ENCODE measurements at places on chromosomes 6 and 20.

DNA sequence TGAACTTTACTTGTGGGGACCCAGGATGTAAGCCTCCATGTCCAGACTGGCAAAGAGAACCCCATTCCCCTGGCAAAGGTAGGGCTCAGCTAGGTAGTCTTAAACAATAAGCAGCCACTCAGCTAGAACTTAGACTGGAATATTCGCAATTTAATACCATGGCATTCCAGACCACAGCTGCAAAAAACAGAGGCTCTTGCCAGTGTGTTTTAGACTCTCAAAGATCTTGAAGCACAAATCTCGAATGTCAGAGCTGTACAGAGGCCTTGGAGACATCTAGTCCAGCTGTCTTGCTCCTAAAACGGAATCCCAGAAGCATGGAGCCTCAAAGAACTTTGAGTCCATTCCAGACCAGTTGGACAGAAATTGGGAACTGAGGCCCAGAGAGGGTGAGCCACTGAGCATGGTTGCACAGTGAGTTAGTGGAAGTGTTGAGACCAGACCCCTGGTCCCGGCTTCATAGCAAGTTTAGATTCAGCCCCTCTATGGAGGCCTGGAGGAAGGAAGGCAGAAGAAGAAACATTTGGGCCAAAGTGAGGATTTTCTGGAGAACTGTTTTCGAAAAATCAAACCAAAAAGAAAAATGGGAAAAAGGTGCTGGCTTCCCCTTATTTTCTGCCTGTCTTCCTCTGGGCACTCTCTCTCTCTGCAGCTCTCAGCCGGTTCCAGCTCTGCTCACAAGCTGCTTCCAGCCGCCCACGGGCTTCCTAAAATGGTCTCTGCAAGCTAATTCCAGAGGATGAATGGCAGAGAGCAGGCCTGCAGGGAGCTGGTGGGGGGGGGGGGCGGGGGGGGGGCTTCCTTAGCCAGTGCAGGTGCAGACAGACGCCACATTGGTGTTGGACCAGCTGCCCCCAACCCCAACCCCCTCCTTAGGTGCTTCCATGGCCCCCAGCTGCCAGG is 32.4 kb downstream of the AAR2 start:
- no peak for DNase-seq

GRCh38 chr20:23039136-23039875 is 4.2 kb downstream of the SSTR4 start:
- no peak for DNase-seq

DNA sequence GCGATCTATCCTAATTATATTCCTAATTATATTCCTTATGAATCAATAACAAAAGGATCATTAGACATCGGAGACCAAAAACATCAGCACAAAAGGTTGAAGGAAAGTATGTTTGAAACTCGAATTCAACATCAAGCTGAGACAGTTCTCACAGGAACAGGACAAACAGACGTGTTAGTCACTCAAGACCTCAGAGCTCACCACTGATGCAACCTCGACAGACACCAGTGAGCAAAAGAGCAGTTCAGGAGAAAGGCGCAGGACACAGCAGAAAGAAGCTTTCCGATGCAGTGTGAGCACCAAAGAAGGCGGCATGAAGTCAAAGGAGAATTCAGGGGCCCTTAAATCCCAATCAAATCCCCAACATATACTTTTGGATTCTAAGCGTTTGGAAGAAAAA is 6.3 kb upstream of the RAMACL start:
- no peak for DNase-seq

DNA sequence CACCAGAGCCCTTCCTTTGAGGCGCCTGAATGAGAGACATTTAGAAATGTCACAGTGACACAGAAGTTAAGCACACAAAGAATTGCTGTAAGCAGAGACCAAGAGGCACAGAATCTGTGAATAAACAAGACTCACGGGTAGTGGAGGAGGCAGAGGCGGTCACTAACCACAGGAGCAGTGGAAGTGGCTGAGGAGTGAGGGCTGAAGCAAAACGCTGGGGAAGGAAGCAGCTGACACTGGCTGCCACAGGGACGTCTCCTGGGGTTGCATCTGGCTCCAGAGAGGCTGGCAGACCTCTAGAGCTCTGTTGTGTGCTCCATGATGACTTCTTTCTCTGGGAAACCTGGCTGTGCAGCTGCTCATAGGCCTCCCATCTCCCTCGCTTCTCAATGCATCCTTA is 65.0 kb upstream of the SLC2A12 start:
- no peak for DNase-seq

DNA sequence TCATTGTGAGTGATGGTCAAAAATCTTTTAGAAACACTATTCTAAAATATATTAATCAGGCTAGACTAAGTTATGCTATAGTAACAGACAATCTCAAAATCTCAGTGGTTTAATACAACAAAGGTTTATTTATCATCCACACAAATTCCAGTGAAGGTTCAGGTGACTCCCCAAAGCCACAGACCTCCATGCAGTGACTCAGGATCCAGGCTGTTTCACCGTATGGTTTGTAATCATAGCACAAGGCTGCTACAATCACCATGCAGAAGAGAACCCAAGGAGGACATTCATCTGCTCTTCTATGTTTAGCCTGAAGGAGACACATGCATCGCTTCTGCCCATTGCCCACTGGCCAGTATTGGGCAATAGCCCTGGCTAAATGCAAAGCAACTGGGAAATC is 46.2 kb downstream of the BFSP1 start:
- no peak for DNase-seq

DNA sequence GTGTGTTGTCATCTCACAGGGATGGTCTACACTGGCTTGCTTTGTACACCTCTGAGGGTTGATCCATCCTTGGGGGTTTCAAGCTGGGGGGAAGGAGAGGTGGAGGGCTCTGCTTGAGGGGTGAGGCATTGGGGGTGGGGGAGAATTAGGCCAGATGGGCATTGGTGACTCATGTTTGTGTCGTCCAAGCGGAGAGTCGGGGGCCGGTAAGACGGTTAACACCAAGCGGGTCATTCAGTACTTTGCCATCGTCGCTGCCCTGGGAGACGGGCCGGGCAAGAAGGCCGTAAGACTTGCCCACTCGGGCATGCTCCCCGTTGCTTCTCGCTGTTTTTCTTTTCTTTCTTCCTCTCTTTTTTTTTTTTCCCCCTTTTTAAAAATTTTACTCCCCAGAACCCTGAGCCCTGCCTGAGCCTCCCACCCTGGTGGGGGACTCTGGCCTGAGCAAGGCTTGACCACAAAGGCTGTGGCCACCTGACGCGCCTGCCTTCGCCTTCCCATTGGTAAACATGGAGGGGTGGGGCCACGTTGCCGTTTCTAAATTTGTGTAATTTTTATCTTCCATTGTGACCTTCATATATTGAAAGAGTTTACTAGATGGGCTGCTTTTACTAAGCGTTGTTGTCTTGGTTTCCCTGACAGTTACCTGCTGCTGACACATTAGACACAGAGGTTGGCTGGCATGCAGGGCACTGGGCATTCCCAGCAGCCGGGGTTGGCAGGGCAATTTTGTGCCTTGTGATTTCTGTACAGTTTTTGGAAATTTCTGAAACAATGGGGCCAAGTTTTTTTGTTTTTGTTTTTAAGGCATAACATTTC is 26.8 kb downstream of the MYH7B start:
- no peak for DNase-seq

DNA sequence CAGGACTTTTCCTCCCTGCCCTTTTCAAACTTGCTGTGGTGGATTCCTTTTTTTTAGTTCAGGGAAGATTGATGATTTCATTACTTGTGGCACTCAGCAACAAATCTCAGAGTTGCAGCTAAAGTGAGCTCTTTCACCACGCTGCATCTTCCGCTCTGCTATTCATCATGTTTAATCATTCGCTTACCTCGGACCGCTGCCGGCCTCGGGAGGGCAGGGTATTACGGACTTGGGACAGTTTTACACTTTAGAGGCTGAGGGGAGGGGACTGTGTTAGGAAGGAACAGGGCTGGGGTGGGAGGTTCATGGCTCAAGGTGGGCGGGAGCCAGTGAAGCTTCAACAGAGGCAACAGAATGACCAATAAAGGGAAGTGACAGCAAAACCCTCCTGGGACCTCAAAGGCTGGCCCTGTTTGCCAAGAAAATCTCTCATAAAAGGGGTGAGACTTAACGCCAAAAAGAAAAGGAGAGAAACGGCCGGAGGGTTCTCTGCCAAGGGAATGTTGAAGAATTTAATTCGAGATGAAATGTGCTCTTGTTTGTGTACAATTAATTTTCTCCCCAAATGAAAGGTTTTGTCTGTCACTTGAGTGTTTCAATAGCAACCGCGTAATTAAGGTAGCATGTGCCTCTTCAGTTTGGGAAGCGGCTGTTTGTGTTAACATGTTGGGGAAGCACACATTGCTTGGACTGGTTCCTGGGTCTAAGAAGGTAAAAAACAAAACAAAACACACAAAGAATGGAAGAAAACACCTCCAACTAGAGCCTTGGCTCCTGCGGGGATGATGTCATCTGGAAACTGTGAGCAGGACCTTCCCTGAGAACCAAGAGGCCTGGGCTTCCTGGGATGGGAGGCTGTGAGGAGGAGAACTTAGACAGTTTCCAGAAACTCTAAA is 72.5 kb upstream of the SULF2 start:
- no peak for DNase-seq

DNA sequence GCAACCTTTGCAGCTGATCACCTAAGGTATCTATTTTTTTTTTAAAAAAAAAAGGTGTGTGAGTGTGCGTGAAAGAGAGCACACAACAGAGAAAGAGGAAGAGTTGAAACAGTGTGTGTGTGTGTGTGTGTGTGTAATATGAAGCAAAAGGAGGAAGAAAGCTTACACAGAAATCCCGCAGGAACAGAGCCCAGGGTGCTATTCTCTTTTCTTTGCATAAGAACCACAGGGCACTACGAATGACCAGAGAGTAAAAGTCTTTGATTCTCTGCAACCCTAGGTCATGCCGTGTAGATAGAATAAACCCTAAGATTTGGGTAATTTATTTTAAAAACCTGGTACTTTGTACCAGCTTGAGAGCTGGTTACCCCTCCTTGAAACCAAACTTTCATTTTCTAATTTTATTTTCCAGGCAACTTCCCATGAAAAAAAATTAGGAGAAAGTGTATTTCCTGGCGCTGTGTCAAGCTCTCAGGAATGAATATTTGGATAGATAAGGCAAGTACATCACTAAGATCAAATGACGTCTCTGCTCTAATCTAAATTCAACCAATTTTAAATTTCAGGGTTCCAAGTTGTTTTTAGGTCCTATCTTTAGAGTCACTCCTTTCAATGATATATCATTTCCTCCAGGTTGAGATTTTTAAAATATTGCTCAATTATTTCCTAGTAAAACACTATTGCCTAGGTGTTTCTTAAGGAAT is 47.9 kb upstream of the ID4 start:
- DNase-seq = no peak

DNA sequence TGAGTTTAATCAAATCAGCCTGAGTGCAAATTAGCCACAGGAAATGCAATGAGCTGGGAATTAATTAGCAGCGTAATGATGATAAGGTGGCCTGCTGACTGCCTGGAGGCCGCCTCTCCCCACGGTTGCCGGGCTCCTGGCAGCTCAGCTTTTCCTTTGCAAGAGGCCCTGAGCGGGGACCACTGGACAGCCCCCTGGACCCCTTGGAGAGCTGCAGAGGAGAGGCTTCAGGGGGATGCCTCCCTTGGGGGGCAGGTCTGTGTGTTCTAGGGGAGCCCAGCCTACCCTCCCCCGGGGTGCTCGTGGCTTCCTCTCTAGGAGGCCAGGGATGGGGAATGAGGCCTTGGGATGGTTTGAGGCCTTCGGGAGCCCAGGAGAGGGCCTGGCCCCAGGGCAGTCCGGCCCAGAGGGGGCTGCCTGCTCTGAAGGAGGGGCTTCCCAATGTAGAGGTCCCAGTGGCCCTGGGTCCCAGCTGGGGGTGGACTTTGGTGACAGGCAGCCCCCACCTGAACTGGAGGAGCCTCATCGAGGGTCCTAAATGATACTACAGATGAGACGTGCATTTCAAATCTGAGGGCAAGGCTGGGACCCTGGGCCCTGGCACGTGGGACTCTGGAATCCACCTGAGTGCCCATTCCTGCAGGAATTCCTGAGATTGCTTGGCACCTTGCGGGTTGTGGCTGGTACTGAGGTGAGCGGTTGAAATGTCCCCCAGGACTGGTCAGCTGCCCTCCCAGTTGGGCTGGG is 66.4 kb upstream of the BHLHE23 start:
- no peak for DNase-seq

DNA sequence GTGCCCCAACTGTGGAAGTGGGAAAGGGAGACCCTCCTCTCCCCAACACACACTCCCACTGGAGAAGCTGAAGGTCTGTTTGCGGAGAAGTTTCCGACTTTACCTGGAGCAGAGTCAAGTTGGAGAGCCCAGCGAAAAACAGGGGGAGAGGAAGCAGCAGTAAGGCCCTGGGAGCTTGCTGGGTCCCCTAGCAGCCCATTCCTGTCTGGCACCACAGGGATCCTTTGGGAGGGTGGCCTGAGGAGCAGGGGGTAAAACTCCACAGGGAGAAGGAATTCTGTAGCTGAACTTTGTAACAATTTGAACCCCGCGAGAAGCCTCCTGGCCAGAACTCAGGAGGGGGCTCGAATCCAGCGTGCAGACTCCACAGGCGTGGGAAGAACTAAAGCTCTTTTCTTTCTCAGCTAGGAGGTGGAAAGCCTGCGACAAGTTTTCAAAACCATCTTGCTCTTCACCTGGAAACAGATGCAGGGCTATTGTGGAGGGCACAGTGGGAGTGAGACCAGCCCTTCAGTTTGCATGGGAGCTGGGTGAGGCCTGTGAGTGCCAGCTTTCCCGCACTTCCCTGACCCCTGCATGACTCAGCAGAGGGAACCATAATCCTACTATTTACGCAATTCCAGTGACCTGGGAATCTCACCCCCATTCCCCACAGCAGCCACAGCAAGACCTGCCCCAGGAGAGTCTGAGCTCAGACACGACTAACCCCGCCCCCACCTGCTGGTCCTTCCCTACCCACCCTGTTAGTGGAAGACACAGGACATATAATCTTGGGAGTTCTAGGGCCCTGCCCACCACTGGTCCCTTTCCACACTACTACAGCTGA is 25.8 kb downstream of the SERPINB9 start:
- no peak for DNase-seq

- DNase-seq = no peak
Observed at GRCh38 chr6:20978151-20978614, 443.9 kb downstream of the CDKAL1 start.

GRCh38 chr20:31476643-31477215 is 1.6 kb downstream of the REM1 start:
- DNase-seq = no peak

DNA sequence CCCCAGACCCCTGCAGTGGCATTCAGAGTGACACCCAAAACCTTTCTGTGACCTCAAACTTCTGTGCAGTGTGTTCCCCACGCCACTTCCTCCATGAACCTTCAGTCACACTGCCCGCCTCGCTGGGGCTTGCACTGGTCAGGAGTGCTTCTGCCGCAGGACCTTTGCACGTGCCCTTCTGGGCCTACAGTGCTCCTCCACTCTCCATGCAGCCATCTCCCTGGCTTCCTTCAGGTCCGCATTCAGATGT is 27.1 kb downstream of the SYNJ2 start:
- DNase-seq = no peak

- DNase-seq = no peak
Observed at GRCh38 chr6:142152746-142153145, 5.7 kb downstream of the VTA1 start.

GRCh38 chr6:118551063-118552053 is 3.3 kb downstream of the PLN start:
- DNase-seq = no peak
